Activated CD4-positive, alpha-beta T cell treated with anti-CD3 and anti-CD28 coated beads, Interleukin-2, amount 10 ng/mL, durations not matched to agents 7 days and 5 days (primary cell): ENCODE measurements at places on chromosomes 16 and 17.
A peak's percentile ranks its signal among the peaks of the same experiment; 100 is the strongest.

DNA sequence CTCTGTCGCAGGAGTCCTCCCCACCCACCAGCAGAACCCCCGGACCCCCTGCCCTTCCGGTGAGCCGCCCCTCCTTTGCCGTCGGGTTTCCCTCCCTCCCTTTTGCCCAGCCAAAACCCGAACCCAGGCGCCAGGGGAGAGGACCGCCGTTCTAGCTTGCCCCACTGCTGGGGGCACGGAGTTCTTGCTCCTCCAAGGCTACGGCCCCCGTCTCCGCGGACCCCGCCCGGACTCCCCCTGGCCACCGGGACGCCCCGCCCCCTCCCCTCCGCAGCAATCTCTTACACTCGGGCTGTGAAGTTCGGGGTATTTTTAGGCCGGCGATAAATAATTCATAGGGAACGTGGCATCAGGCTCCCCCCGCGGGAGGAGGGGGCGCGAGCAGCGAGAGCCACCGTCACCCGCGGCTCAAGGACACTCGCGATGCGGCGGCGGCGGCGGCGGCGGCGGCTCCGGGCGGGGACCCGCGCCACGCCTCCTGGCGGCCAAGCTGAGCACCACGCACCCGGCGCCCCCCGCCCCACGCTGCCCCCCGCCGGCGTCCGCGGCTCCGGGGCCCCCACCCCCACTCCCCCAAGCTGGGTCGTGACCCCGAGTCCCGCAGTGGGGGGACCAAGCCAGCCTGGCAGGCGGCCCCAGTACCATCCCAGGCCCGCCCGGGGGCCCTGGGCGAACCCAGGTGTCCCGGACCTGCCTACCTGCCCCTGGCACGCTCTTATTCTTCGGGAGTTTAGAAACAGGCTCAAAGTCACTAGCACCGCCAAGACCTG, at the start of gene GRIN2C:
GRIN2C (minus strand) TSS at position 427 of the 770 bp plus-strand sequence. CDS start 4,793 bp downstream, outside the sequence.
- H3K27me3 ChIP-seq: peaks cover 58% of the 10 kb centered on the region
- H3K27ac ChIP-seq: peak within 1 kb of the TSS; percentile 21

DNA sequence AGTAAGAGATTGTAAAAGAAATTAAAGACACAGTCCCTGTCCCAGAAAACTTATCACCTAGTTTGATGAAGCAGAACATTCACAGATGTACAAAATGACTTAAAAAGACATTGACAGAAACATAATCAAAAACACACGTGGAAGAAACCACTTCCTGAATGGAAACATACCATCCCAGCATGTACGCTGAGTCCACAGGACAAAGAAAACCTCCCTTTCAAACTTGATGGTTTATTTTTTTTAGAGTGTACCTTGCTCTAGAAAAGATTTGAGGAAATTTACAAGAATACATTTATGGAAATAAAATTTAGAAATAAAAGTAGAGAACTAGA, 140.9 kb downstream of the PMP22 start:
- no peaks in the 10 kb centered on the region for H3K27me3 ChIP-seq
- H3K4me1 ChIP-seq: no peaks in the 10 kb centered on the region
- no peaks in the 10 kb centered on the region for H3K36me3 ChIP-seq
- no peak overlapping the region for H3K27ac ChIP-seq
- DNase-seq: no peak

- H3K36me3 ChIP-seq: peaks cover 27% of the 10 kb centered on the region
- DNase-seq: no peak
- H3K4me3 ChIP-seq: no peak overlapping the region
Measured at GRCh38 chr17:4007346-4008081, 43.3 kb upstream of the ATP2A3 start.

GRCh38 chr17:11308531-11308930, 67.5 kb downstream of the SHISA6 start:
- DNase-seq: no peak
- H3K27ac ChIP-seq: no peak overlapping the region
- no peak overlapping the region for H3K4me3 ChIP-seq
- no peaks in the 10 kb centered on the region for H3K4me1 ChIP-seq

DNA sequence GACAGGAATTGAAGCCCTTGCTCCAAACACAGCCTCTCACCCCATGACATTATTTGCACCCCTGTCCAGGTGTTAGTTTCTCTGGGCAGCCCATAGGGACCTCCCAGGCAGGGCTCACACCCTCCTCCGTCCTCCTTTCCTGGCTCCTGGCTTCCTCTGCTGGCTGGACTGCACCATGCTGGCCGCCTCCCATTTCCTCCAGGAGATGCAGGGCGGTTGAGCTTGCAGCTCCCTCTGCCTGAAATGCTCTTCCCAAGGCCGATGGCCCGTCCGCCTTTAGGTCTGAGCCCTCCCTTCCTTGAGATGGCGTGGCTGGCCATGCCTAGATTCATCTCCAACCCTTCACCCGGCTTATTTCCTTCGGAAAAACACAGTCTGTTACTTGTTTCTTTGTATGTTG, 334.8 kb downstream of the SNX29 start:
- H3K36me3 ChIP-seq: no peaks in the 10 kb centered on the region
- no peak for DNase-seq
- H3K27me3 ChIP-seq: no peaks in the 10 kb centered on the region
- no peak overlapping the region for H3K4me3 ChIP-seq

DNA sequence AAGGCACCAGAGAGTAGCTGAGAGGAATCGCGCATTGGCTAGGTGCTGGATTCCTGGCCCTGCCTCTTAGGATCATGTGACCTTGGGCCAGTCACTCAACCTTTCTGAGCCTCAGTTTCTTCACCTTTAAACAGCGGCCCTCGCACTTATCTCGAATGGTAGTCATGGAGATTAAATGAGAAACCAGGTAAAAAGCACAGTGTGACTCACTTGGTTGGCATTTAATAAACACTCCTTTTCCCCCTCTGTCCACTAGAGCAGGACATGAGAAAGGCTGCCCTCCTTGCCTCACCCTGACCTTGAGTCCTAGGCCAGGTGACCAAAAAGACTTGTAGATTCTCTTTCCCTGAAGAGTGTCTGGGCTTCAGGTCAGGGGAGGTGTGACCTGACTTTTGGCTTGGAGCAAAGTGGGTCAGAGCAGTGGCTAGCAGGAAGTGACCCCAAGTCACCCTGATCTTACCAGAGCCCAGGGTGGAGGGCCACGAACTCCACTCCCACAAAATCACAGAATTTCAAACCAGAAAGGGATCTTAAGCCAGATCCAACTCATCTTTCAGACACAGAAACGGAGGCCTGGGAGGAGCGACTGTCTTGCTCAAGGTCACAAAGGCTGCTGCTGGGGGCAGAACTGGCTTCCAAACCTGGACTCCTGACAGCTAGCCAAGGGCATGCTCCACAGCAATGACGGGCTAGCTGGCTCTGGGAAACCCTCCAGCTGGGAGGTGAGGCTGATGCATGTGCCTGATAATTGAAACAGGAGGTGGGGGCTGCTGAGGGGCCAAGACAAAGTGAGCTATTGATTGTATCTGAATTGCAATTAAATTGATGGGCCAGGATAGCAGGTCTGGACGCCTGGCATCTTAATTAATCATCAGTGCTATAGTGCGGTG, 65.2 kb downstream of the PIPOX start:
- H3K4me1 ChIP-seq: no peaks in the 10 kb centered on the region
- H3K36me3 ChIP-seq: peaks cover 31% of the 10 kb centered on the region
- no peak overlapping the region for H3K27ac ChIP-seq
- DNase-seq: no peak
- no peak overlapping the region for H3K4me3 ChIP-seq
- no peaks in the 10 kb centered on the region for H3K27me3 ChIP-seq

- no peak overlapping the region for H3K27ac ChIP-seq
- H3K27me3 ChIP-seq: no peaks in the 10 kb centered on the region
- no peak for DNase-seq
- H3K4me1 ChIP-seq: no peaks in the 10 kb centered on the region
- H3K4me3 ChIP-seq: no peak overlapping the region
Measured at GRCh38 chr16:54409982-54410381, 123.4 kb upstream of the IRX3 start.

DNA sequence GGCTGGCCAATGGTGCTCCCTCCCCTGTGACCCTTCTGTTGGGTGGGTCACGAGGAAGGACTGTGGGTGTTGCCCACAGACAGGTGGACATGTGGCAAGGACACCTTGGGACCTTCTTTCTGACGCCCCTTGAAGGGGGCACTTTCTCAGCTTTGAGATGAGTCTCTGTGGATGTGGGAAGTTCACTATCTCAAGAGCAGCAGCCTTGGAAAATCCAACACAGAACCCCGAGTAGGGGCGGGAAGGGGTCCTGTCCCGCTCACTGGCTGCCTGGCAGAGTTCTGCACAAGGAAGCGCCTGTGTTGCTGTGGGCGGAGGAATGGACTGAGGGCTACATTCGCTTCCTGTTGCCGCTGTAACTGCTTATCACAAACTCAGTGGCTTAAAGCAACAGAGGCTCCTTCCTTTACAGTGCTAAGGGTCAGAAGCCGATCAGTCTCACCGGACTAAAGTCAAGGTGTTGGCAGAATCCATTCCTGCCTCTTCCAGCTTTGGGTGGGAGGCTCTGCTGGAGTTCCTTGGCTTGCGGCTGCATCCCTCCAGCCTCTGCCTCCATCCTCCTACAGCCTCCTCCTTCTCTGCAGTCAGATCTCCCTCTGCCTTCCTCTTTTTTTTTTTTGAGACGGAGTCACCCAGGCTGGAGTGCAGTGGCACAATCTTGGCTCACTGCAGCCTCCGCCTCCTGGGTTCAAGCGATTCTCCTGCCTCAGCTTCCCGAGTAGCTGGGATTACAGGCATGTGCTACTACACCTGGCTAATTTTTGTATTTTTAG, 305.2 kb downstream of the SEC14L1 start:
- H3K27me3 ChIP-seq: no peaks in the 10 kb centered on the region
- peak overlapping the region; percentile 97 for H3K27ac ChIP-seq
- H3K4me3 ChIP-seq: peak overlapping the region; percentile 83
- peaks cover 50% of the 10 kb centered on the region for H3K36me3 ChIP-seq
- DNase-seq: peak; percentile 81

DNA sequence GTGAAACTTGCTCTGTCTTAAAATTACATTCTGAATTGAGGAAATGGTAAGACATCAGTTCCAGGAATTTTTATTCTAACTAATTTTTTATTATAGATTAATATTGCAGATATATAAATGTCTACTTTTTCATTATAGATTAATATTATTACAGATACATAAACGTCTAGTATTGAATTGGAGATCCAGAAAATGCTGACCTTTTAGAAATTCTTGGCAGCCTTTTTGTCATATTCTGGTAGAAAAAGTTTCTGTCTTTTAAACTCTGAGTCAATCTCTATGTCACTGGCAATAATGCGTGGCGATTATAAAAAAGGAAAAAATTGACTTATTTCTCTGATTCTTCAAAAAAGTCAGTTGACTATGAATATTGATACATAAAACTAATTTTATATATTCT, 8.7 kb downstream of the ERCC4 start:
- no peaks in the 10 kb centered on the region for H3K27me3 ChIP-seq
- H3K4me1 ChIP-seq: peaks cover 8% of the 10 kb centered on the region
- DNase-seq: no peak
- peaks cover 15% of the 10 kb centered on the region for H3K36me3 ChIP-seq
- no peak overlapping the region for H3K4me3 ChIP-seq

DNA sequence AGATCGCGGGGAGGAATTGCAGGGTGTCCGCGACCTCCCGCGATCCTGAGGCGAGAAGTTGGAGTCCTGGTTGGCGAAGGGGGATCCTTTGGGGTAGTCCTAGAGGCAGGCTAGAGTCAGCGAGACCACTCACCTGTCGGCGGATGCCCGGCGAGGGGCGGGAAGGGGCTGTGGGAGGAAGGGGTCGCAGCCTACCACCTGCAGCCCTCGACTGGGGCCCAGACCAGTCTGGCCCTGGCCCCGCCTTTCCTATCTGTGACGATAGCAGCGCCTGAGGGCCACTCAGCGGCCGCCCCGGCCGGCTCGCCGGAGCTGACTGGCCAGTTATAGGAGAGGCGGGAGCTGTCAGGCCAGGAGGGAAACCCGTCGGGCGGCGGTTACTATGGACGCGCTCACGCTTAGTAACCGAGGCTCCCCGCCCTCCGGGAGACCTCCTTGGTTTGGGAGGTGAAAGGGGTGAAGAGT, at the start of gene TEKT3:
TEKT3 (minus strand) TSS at position 213 of the 465 bp plus-strand sequence. CDS start 10,012 bp downstream, outside the sequence.
- DNase-seq: no peak
- H3K4me1 ChIP-seq: peaks cover 4% of the 10 kb centered on the region
- peaks cover 52% of the 10 kb centered on the region for H3K27me3 ChIP-seq

DNA sequence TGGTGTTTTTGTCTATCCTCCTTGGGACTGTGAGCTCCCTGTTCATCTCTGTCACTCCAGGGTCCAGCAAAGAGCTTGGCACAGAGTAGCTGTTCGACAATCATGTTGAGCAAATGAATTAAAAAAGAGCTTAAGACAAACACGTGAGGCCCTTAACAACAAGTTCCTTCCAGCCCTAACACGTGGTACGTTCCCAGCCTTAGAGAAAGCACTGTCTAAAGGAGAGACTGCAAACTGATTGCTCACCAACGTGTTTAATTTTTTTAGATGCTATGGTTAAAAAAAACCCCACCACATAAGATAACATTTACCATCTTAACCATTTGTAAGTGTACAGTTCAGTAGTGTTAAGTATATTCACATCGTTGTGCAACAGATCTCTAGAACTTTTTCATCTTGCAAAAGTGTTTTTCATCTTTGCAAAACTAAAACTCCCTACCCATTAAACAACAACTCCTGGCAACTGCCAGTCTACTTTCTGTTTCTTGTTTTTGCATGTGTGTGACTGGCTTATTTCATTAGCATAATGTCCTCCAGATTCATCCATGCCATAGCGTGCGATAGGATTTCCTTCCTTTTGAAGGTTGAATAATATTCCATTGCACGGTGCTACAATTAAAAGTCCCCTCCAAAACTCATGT, 28.2 kb downstream of the LAT start:
- peak overlapping the region; percentile 96 for H3K27ac ChIP-seq
- H3K27me3 ChIP-seq: no peaks in the 10 kb centered on the region
- peaks cover 57% of the 10 kb centered on the region for H3K4me1 ChIP-seq
- no peak overlapping the region for H3K4me3 ChIP-seq
- peaks cover 6% of the 10 kb centered on the region for H3K36me3 ChIP-seq
- DNase-seq: peak; percentile 53

GRCh38 chr16:53866520-53866919, 162.6 kb downstream of the FTO start:
- DNase-seq: no peak
- H3K4me3 ChIP-seq: no peak overlapping the region
- H3K27ac ChIP-seq: no peak overlapping the region
- peaks cover 6% of the 10 kb centered on the region for H3K4me1 ChIP-seq

- DNase-seq: no peak
- H3K4me1 ChIP-seq: no peaks in the 10 kb centered on the region
- no peaks in the 10 kb centered on the region for H3K36me3 ChIP-seq
- H3K4me3 ChIP-seq: no peak overlapping the region
- no peak overlapping the region for H3K27ac ChIP-seq
- H3K27me3 ChIP-seq: peaks cover 11% of the 10 kb centered on the region
Measured at GRCh38 chr17:55654821-55655220, 67.8 kb downstream of the TMEM100 start.

DNA sequence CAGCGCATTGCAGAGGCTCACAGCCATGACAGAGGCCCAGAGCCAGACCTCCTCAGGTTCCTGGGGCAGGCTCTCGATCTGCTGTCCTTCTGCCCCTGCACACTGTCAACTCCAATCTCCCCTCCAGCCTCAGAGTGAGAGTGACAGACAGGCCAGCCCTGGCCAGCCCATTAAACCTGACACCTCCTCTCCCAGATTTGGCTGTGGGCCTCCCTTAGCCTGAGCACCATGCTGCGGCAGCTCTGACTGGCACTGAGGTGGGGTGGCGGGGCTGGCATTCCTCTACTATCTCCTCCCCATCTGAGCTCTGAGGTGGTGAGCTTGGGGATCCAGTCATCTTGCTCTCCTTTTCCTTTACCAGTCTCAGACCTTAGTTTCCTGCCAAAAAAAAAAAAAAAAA, 15.5 kb upstream of the C1QL1 start:
- no peak for DNase-seq
- H3K4me3 ChIP-seq: no peak overlapping the region
- no peak overlapping the region for H3K27ac ChIP-seq
- peaks cover 31% of the 10 kb centered on the region for H3K27me3 ChIP-seq
